GM23338 (cell line): ENCODE measurements at places on chromosomes 13 and 19. TPM values are rescaled to one million over a fixed set of nuclear protein-coding genes. Genes with fewer than 3 reads are reported as not detected.

DNA sequence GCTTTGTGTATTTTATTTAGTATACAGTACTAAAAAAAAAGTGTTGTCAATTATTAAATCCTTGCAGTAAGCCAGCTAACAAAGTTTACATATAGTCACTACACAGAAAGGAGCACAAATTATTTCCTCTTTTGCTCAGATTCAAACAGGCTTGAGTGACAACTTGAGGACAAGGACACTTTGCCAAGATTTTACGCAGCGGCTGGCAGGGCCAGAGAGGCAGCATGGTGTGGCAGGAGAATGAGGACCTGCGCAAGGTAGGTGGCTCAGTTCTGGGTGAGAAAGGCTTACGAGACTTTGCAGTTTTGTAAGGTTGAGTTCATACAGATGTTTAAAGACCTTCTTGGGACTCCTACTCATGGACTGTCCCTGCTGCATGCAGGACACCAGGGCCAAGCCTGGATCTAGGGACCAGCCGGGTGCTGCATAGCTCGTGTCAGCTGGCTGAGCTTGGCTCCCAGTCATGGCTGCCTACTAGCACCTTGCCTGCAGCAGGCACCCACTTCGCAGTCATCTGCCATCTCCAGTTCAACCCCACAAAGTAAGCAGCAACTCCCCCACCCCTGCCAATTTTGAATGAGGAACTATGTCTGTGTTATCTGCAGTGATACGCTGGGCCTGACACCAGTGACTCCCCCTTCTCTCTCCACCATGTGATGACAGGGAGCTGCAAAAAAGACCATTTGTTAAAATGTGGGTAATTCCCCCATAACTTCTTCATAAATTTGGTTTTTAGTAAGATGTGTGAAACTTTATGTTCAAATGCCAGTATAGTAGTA, 3.7 kb upstream of the TUBA3C start:
- H3K36me3 ChIP-seq = no peaks in the 10 kb centered on the region
- H3K4me1 ChIP-seq = no peaks in the 10 kb centered on the region
- H3K27ac ChIP-seq = no peak overlapping the region
- H3K27me3 ChIP-seq = no peaks in the 10 kb centered on the region

DNA sequence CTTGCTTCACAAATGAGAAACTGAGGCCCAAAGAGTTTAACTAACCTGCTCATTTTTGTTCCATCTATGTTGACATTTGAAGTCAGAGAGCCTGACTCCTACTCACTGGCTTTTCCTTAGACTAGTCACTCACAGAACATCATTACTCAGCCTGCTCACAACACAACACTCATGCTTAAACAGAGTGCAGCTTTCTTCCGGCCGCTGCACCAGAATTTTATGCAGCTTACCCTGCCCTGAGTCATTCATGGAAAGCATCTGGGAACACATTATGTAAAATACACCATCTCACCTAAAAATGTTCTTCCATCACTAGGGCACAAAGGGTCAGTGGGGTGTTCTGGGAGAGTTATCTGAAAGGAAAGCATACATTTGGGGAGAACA, 303.4 kb downstream of the SPRY2 start:
- H3K27me3 ChIP-seq = no peaks in the 10 kb centered on the region
- no peak for DNase-seq
- no peak overlapping the region for H3K27ac ChIP-seq
- no peak overlapping the region for H3K4me3 ChIP-seq
- H3K36me3 ChIP-seq = no peaks in the 10 kb centered on the region
- H3K4me1 ChIP-seq = no peaks in the 10 kb centered on the region

The CPAMD8 gene
- total RNA-seq = 11.8 and 14.1 TPM in 2 replicates

DNA sequence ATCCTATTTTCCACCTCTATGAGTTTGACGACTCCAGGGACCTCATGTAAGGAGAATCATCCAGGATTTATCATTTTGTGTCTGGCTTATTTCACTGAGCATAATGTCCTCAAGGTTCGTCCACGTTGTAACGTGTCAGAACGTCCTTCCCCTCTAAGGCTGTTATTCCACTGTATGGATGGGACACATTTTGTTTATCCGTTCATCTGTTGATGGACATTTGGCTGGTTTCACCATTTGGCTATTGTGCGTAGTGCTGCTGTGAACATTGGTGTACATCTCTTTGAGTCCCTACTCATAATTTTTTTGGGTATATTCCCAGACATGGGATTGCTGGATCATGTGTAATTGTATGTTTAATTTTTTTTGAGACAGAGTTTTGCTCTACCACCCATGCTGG, 21.5 kb downstream of the CRTC1 start:
- H3K36me3 ChIP-seq = no peaks in the 10 kb centered on the region
- H3K4me3 ChIP-seq = no peak overlapping the region
- peaks cover 24% of the 10 kb centered on the region for H3K4me1 ChIP-seq

GRCh38 chr13:45928176-45928575, 76.6 kb upstream of the SIAH3 start:
- no peak overlapping the region for H3K4me3 ChIP-seq
- H3K27ac ChIP-seq = no peak overlapping the region
- no peaks in the 10 kb centered on the region for H3K36me3 ChIP-seq
- no peaks in the 10 kb centered on the region for H3K27me3 ChIP-seq
- no peak for DNase-seq
- H3K4me1 ChIP-seq = peaks cover 8% of the 10 kb centered on the region; the same call in 1 of the 2 replicates

- H3K4me1 ChIP-seq = peaks cover 14% of the 10 kb centered on the region
- H3K27me3 ChIP-seq = no peaks in the 10 kb centered on the region
- H3K36me3 ChIP-seq = no peaks in the 10 kb centered on the region
- no peak overlapping the region for H3K4me3 ChIP-seq
- peak overlapping the region; percentile 53; the same call in 1 of the 2 replicates for H3K27ac ChIP-seq
- no peak for DNase-seq
Measured at GRCh38 chr13:19845758-19846157, 17.7 kb downstream of the ZMYM5 start.

- H3K4me1 ChIP-seq = no peaks in the 10 kb centered on the region; the same call in 1 of the 2 replicates
- H3K27me3 ChIP-seq = no peaks in the 10 kb centered on the region
- H3K4me3 ChIP-seq = no peak overlapping the region
- 0 out of 2 replicates have a peak overlapping the region, but pooled peaks have one; percentile 7 for H3K27ac ChIP-seq
- DNase-seq = peak; percentile 87
Measured at GRCh38 chr13:27997904-27998522, 9.5 kb upstream of the URAD start.

GRCh38 chr19:36707134-36707533, 19.7 kb downstream of the ZNF567 start:
- H3K4me3 ChIP-seq = no peak overlapping the region
- H3K36me3 ChIP-seq = peaks cover 15% of the 10 kb centered on the region
- H3K27ac ChIP-seq = no peak overlapping the region
- H3K27me3 ChIP-seq = no peaks in the 10 kb centered on the region
- H3K4me1 ChIP-seq = no peaks in the 10 kb centered on the region
- DNase-seq = no peak

- no peak overlapping the region for H3K4me3 ChIP-seq
- H3K27ac ChIP-seq = no peak overlapping the region
- H3K27me3 ChIP-seq = no peaks in the 10 kb centered on the region
- DNase-seq = no peak
Measured at GRCh38 chr13:49446473-49446872, 2.4 kb downstream of the SETDB2 start.
